RWPE1 (cell line): ENCODE measurements at places on chromosomes 5 and 9.

GRCh38 chr5:12690361-12690760 lies 786.1 kb upstream of the CTNND2 start:
- DNase-seq: no peak

GRCh38 chr5:56607074-56607473 lies 208.3 kb upstream of the MAP3K1 start:
- DNase-seq: no peak

DNA sequence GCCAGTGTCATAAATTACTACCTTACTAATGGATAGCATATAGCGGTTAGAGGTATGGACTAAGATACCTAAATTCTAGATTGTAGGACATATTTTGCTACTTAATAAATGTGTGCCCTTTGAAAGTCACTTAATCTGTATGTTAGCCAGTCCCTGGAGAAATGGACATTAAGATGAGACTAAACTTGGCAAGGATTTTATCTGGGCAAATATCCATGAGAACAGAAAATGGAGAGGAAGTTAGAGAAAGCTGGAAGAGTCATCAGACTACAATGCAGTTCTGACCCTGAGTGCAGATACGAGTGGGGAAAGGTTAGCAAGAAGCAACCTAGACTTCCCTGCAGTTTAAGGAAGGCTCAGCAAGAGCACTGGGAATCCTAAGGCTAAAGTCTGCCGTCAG lies 33.0 kb downstream of the TBCA start:
- no peak for DNase-seq

- no peak for DNase-seq
Measured at GRCh38 chr5:10831419-10831818, 70.4 kb upstream of the DAP start.

- DNase-seq: no peak
Measured at GRCh38 chr5:112127861-112128260, 291.2 kb downstream of the EPB41L4A start.

- DNase-seq: no peak
Measured at GRCh38 chr9:97981846-97982682, 1.1 kb upstream of the ANP32B start.

GRCh38 chr9:91995000-91995655 lies 45.1 kb upstream of the ROR2 start:
- no peak for DNase-seq

DNA sequence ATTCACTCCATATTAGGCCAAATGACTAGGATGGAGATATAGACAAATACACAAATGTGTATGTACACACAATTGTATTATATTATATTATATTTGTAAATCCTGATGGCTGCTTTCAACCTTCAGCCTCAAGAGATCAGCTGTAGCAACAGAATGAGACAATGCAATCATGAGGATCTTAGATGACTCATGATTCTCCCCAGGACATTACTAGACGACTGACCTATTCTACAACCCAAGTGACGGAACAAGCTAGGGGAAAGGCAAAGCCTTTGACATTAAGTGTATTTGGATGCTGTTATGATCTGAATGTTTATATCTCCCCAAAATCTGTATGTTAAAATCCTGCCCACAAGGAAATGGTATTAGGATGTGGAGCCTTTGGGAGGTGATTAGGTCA lies 66.5 kb downstream of the COX7C start:
- no peak for DNase-seq

GRCh38 chr9:78040726-78041125 lies 9.1 kb upstream of the GNAQ start:
- no peak for DNase-seq

DNA sequence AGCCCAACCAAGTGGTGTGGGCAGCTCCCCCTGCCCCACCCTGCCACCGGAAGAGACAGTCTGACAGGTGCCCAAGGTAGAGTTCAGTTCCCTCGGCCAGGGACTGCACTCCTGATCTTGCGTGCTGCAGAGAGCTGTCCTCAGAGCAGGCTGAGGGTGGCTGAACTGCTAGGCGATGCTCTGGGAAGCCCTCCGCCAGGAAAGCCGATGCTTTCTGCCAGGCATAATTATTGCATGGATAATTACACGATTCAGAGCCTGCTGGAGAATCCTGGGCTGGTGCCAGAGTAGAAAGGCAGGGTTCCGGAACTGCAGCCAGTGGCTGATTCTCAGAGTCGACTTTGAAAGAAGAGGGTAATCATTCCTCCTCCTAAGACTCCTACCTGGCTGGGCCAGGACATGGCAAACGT lies 19.3 kb downstream of the KCNIP1 start:
- DNase-seq: no peak

DNA sequence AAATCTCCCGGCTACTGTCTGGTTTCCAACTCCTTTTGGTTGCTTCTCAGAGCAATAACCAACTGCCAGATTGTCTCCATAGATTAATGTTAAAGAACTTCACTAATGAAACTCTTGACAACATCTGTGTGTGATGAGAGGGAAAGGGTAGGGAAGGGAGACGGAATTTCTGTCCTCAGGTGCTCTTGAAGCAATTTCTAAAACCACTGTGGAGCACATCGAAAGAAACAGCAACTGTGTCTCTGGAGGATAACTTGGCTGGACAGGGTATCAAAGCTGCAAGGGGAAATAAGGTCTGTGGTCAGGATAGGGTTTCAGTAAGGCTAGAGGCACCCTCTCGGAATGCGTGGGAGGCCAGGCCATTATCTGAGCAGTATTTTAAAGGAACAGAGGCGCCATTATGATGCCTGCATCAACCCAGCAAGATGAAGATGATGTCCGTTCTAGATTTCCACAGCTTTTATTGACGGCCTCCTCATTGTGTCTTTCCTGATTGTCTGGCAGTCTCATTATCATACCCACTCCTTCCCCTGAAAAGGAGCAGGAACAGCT lies 76.6 kb downstream of the RORB start:
- no peak for DNase-seq

GRCh38 chr9:79962836-79963235 lies 391.1 kb downstream of the TLE4 start:
- no peak for DNase-seq

DNA sequence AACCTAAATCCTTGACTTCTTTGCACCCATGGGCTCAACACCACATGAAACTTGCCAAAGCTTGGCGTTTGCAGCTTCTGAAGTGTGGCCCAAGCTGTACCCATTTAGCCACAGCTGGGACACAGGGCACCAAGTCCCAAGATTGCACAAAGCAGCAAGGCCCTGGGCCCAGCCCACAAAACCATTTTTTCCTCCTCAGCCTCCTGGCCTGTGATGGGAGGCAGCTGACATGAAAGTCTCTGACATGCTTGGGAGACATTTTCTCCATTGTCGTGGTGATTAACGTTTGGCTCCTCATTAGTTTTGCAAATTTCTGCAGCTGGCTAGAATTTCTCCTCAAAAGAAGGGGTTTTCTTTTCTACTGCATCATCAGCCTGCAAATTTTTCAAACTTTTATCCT lies 32.0 kb downstream of the ACTL7B start:
- DNase-seq: no peak

DNA sequence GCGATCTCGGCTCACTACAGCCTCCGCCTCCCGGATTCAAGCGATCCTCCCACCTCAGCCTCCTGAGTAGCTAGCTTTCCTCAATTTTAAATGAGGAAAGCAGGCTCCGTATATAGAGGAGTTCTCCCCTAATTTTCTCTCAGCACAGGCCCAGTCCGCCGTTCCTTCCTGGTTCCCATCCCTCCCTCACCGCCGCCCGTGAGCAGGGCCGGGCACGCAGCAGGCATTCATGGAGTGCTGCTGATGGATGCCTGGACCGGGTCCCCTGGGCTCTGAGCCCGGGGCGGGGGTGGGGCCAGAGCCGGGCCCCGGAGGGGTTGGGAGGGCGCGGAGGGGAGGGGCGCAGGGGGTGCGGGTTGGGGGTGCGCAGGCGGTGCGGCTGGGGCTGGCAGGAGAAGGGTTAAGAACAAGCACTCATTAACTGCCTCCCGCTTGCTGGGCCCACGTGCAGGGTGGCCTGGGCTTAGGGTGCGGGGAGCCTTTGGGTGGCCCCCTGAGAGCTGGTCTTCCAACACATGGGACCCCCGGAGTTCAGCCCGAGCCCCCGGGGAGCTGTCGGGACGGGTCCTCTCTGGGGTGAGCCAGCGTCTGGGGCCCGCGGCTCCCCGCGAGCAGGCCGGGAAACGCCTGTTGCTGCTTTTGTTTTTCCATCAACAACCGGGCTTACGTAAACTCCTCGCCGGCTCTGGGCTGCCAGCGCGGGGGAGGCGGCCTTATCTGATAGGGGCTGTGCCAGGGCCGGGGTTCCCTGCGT lies 33.7 kb downstream of the LHX2 start:
- peak; percentile 71 for DNase-seq

GRCh38 chr5:24397601-24398000 lies 247.2 kb downstream of the CDH10 start:
- DNase-seq: no peak

GRCh38 chr5:143376911-143377813 lies 26.3 kb downstream of the NR3C1 start:
- peak; percentile 75 for DNase-seq

DNA sequence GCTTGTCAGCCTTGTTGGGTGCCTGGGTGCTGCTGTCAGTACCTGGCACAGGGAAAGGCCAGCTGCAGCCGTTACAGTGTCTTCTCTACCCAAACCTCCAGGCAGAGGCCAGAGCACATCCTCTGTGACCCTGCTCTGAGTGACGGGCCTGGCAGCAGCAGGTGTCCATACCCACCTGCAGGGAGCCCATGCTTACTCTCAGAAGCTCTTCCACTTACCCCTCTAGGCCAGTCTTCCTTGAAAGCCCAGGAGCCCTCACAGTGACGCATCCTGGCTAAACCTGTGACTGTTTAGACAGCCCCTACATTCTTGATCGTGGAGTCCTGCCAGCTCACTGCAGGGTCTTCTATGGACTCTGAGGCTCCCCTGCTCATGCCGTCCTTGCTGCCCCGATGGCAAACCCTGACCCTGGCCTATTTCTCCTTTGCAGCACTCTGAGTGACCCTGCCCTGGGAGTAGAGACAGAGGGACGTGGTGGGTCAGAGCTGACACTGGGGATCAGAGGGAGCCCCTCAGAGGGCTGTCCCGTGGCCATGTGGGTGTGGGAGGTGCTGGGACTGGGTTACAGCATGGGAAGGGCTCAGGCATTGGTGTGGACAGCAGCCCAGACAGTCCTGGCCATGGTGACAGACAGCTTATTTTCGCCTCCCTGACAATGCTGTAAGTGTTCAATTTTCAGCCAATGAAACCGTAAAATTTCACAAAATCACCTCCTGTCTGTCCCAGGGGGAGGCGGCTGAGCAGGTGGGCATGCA lies 67.6 kb upstream of the RNF130 start:
- DNase-seq: no peak

DNA sequence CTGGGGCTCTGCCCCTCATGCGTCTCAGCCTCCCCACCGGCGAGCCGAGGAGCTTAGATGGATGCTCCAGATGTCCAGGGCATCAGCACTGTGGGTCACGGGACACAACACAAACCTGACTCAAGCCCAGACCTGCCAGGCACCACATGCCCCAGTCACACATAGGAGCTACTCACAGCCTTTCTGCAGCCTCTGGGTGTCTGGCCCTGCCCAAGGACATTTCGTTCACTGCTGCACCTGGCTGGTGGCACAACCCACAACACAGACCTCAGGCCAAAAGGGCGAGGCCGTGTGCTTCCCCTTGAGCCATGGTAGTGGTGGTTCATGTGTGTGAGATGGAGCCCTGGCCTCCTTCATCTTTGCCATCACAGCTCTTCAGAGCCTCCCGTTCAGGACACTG lies 89.6 kb upstream of the FCN2 start:
- no peak for DNase-seq

GRCh38 chr5:125576822-125577221 lies 830.4 kb upstream of the ZNF608 start:
- DNase-seq: no peak

DNA sequence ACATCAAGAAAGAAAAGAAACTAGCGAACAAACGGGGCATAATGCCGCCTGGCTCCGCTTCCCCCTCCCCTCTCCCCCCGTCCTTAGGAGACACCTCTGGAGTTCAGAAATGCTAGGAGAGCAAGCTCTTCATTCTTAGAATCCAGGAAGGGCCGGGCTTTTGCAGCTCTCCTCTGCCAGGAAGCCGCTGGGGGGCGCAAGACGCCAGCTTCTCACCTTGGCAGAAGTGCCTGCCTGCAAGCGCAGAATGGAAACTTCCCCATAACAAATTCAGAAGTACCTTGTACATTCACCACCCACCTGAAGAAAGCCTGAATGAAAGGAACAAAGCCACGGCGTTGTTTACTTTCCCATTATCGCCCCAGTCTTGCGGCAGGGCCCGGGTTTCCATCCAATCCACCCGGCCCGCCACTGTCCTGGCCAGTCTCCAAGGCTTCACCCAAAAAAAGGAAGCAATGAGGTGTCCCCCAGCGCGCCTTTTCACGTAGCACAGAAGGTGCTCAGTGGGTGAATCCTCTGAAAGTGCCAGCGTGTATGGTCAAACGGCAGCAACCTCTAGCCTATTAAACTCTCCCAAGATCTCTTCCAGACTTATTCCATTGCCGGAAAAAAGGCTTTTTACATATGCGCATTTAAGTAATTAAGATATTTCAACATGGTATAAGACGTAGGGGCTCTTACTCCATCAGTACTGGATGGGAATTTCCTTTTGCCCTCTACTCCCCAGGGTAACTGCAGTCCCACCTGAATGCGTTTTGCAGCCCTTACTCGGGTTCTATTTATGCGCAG lies 1.6 kb upstream of the GADD45G start:
- peak; percentile 75 for DNase-seq

- DNase-seq: no peak
Measured at GRCh38 chr5:148810823-148811222, 15.6 kb upstream of the ADRB2 start.

GRCh38 chr5:176809544-176810080 lies 747 bp upstream of the UNC5A start:
- no peak for DNase-seq

GRCh38 chr5:64505769-64506566 lies at the start of gene RGS7BP:
RGS7BP (plus strand) TSS chr5:64506015; CDS start chr5:64506625, 610 bp downstream.
- peak; percentile 13 for DNase-seq

GRCh38 chr9:108196332-108197007 lies 659.3 kb downstream of the ACTL7B start:
- no peak for DNase-seq

DNA sequence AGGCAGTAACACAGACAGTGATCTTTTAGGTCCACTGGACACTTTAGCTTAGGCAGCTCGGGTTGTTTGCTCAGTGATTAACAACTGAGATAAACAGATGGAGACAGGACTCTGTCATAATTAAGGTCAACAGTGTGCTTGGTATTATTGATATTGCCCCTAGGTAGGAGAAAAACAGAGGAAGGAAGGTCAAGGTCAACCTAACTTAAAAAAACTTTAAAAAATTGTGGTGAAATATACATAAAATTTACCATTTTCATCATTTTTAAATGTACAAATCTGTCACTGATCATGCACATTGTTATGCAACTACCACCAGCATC lies 2.1 kb upstream of the HSPA4 start:
- no peak for DNase-seq

DNA sequence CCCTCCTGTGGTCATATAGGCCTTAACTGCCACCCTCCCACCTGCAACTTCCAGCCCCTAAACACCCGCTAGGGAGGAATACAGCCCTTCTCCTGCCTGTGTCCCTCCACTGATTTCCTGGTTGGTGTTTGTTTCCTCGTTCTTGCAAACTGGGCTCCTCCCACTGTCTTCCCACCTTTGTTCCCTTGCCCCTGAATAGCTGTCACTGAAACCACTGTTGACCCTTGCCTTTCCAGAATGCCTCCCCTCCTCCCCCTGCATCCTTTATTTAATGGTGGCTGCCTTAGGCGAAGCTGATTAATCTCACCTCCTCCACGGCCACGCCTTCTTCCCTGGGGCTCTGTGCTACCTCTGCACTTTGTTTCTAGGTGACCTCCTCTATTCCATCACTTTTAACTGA lies 626.7 kb downstream of the BNC2 start:
- peak; percentile 17 for DNase-seq
